ENCODE measurements at places on chromosomes 2 and 18.

GRCh38 chr2:8573942-8574195 lies 108.0 kb upstream of the ID2 start:
- H3K27me3 ChIP-seq, result peaks cover 5% of the 10 kb centered on the region
- H3K36me3 ChIP-seq, result no peaks in the 10 kb centered on the region
- no peak for DNase-seq
- H3K27ac ChIP-seq, result no peak overlapping the region
- no peak overlapping the region for H3K4me3 ChIP-seq

DNA sequence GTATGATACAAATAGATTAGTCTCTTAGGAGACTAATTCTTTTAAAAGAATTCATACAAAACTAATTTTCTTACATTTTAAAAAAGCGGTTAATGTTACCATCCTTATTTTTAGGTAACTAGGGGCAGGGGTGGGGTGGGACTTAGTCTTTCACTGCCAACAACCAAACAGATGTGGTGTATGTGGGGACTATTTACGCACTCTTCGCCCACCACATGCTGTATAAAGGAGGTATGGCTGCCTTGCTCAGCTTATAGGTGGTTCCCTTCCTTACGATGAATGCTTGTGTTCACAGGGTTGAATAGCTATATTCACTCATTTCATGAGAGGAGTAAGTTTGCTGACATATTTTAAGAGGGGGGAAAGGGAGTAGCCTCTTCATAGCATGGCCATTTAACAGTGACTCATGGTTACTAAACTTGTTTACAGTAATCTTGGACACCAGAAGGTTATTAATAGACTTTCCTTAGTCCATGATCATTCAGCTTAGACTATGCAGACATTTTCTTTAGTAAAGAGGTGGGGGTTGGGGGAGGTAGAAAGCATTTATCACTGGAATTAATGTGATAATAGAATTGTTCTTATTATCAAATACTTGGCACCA lies 61.8 kb downstream of the CAB39 start:
- peaks cover 53% of the 10 kb centered on the region for H3K36me3 ChIP-seq
- H3K4me3 ChIP-seq, result no peak overlapping the region
- DNase-seq, result no peak
- no peak overlapping the region for H3K27ac ChIP-seq
- peaks cover 89% of the 10 kb centered on the region for H3K4me1 ChIP-seq

- H3K4me1 ChIP-seq, result peaks cover 6% of the 10 kb centered on the region
- H3K27ac ChIP-seq, result no peak overlapping the region
- H3K36me3 ChIP-seq, result no peaks in the 10 kb centered on the region
Observed at GRCh38 chr2:60441800-60442199, 111.7 kb downstream of the BCL11A start.

DNA sequence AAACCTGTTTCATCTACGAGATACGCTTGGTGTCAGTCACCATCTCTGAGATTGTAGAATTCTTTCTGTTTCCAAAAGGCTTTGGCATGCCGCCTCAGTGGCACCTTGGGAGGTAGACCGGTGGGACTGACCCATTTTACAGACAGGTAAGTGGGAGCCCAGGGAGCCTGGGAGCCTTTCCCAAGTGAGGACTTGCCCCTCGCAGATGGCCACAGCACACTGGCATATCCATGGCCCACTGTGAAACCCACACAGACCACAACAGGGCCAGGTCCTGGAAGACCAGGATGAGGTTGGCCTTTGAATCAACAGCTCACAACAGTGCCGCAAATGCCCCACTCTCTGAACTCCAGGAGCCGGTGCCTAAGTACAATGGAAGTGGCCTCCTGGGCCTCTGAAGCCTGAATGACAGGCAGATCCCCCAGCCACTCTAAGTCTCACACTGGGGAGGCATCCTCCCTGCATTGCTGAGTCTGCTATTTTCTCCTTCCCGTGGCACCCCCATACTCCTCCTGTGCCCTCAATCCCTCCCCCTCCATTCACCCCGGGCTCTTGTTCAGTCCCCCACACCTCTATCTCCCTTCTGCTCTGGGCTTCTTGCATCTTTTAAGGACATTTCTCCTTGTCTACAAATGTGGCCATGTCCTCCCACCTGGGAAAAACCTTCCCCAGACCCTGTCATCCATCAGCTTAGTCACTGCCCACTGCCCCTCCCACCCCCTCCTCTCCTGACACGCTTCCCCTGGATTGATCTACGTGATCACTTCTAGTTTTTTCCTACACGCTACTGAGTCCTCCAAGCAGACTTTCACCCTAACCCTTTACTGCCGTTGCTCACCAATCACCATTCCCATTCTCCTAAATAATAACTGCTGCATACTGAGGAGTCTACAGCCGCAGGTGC lies 26.2 kb downstream of the CENPA start:
- peaks cover 7% of the 10 kb centered on the region for H3K27me3 ChIP-seq
- H3K27ac ChIP-seq, result no peak overlapping the region
- H3K4me3 ChIP-seq, result no peak overlapping the region
- DNase-seq, result no peak
- H3K4me1 ChIP-seq, result peaks cover 36% of the 10 kb centered on the region

- no peak overlapping the region for H3K4me3 ChIP-seq
- peak; percentile 78 for DNase-seq
- H3K36me3 ChIP-seq, result no peaks in the 10 kb centered on the region
- no peak overlapping the region for H3K27ac ChIP-seq
- peaks cover 23% of the 10 kb centered on the region for H3K27me3 ChIP-seq
Observed at GRCh38 chr2:198309673-198310280, 505.4 kb downstream of the PLCL1 start.

DNA sequence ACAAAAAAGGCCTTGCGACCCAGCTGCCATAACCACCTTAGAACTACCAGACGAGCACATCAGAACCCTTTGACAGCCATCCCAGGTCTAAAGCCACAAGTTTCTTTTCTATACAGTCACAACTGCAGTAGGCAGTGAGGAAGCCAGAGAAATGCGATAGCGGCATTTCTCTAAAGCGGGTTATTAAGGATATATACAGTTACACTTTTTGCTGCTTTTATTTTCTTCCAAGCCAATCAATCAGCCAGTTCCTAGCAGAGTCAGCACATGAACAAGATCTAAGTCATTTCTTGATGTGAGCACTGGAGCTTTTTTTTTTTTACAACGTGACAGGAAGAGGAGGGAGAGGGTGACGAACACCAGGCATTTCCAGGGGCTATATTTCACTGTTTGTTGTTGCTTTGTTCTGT lies 48.8 kb downstream of the FEZ2 start:
- peak overlapping the region; percentile 7 for H3K4me3 ChIP-seq
- peaks cover 10% of the 10 kb centered on the region for H3K4me1 ChIP-seq
- DNase-seq, result peak; percentile 14
- H3K36me3 ChIP-seq, result peaks cover 32% of the 10 kb centered on the region
- no peak overlapping the region for H3K27ac ChIP-seq

GRCh38 chr2:216340280-216340631 lies 32.0 kb downstream of the MARCHF4 start:
- no peak for DNase-seq
- no peak overlapping the region for H3K27ac ChIP-seq
- H3K36me3 ChIP-seq, result no peaks in the 10 kb centered on the region

DNA sequence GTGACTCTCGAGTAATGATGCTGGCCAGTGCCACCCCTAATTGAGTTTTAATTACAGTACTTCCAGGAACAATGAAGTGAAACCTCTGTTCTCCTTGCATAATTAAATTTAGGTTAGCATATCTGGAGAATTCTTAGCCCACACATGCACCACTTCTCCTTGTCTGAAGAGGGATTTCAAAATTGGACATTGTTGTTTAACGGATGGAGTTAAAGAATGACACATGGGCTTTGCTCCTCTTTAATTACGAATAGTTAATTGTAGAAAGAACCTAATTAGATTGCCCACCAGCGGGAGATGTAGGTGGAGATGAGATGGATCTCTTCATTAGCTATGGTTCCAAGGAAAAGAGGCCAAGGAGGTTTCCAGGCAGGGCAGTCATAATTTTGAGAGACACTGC lies 33.1 kb upstream of the EN1 start:
- peaks cover 7% of the 10 kb centered on the region for H3K4me1 ChIP-seq
- H3K27ac ChIP-seq, result no peak overlapping the region
- H3K36me3 ChIP-seq, result no peaks in the 10 kb centered on the region
- DNase-seq, result no peak

DNA sequence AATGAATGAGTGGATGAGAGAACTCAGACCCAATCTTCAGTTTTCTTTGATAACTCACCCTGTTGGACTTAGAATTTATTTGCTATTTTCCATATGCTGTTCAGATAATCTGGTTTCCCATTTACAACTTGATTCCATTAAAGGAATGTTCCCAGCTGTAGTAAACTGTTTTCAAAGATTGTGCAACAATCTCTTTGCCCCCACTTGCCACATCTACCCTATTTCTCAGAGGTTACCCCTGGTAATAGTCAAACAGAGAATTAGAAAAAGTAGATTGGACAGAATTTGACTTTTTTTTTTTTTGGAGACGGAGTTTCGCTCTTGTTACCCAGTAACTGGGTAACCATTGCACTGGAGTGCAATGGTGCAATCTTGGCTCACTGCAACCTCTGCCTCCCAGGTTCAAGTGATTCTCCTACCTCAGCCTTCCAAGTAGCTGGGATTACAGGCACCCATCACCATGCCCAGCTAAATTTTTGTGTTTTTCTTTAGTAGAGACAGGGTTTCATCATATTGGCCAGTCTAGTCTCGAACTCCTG lies 93.4 kb upstream of the SIX2 start:
- no peak overlapping the region for H3K4me3 ChIP-seq
- no peaks in the 10 kb centered on the region for H3K36me3 ChIP-seq
- no peak for DNase-seq
- H3K27ac ChIP-seq, result no peak overlapping the region

DNA sequence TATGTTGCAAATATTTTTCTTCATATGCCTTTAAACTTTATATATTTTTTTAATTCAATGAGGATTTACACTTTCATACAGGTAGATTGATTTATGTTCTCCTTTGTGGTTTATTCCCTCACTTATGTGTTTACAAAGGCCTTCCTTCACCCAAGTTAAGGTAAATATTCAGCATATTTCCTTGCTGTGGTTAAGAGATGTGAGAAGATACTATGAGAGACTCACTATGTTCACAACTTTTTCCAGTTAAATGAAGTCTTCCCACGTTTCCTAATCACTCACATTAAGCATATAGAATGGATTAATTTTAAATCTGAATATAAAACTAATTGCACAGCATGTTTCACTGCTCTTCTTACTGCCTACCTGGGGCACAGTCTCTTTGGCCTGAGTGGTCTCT lies 597 bp downstream of the PECR start:
- no peaks in the 10 kb centered on the region for H3K27me3 ChIP-seq
- H3K4me3 ChIP-seq, result peak overlapping the region; percentile 87
- H3K36me3 ChIP-seq, result no peaks in the 10 kb centered on the region
- peak overlapping the region; percentile 75 for H3K27ac ChIP-seq
- H3K4me1 ChIP-seq, result peaks cover 59% of the 10 kb centered on the region

GRCh38 chr2:75431763-75432162 lies 129.0 kb downstream of the EVA1A start:
- H3K27me3 ChIP-seq, result peaks cover 28% of the 10 kb centered on the region
- no peak overlapping the region for H3K4me3 ChIP-seq
- no peaks in the 10 kb centered on the region for H3K36me3 ChIP-seq
- no peak overlapping the region for H3K27ac ChIP-seq
- no peak for DNase-seq

DNA sequence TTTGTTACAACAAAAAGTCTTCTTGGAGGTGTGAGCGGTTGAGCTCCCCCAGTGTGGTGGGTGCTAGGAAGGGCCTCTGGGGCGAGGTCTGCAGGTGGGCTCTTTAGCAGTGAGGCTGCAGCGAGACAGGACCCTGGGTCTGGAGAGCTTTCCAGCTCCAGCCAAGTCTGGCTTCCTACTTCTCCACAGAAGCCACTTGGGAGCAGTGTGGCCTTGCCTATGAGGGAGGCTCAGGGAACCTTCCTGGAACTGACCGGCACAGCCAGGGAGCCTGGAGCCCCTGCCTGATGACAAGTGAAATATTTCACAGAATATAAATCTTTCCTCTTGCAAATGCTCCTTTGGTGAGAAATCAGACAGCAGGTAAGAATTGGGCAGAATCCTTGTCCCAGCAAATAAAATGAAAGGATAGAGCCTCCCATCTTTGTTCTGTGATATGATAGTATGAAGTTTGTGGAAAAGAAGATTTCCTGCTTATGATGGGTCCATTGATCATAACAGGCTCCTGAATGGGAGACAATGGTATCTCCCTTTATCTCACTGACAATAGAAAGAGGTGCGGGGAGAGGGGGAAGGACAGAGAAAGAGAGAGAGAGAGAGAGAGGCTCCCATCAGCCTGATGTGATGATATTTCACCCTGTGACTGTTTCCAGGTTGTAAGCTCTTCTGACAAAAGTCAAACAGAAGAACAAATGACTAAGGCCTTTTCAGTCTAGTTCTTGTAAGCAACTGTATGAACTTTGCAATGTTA lies 289.8 kb upstream of the SPRED2 start:
- H3K27me3 ChIP-seq, result peaks cover 7% of the 10 kb centered on the region
- DNase-seq, result no peak
- no peak overlapping the region for H3K4me3 ChIP-seq
- no peaks in the 10 kb centered on the region for H3K36me3 ChIP-seq
- H3K27ac ChIP-seq, result no peak overlapping the region

- DNase-seq, result peak; percentile 85
- peaks cover 32% of the 10 kb centered on the region for H3K4me1 ChIP-seq
- no peaks in the 10 kb centered on the region for H3K27me3 ChIP-seq
- H3K27ac ChIP-seq, result peak overlapping the region; percentile 86
Observed at GRCh38 chr18:3624935-3625741, 175.2 kb downstream of the TGIF1 start.

- H3K36me3 ChIP-seq, result no peaks in the 10 kb centered on the region
- no peak for DNase-seq
- H3K27ac ChIP-seq, result no peak overlapping the region
- H3K27me3 ChIP-seq, result peaks cover 2% of the 10 kb centered on the region
- peaks cover 4% of the 10 kb centered on the region for H3K4me1 ChIP-seq
- no peak overlapping the region for H3K4me3 ChIP-seq
Observed at GRCh38 chr2:176746411-176746810, 466.2 kb upstream of the HNRNPA3 start.

DNA sequence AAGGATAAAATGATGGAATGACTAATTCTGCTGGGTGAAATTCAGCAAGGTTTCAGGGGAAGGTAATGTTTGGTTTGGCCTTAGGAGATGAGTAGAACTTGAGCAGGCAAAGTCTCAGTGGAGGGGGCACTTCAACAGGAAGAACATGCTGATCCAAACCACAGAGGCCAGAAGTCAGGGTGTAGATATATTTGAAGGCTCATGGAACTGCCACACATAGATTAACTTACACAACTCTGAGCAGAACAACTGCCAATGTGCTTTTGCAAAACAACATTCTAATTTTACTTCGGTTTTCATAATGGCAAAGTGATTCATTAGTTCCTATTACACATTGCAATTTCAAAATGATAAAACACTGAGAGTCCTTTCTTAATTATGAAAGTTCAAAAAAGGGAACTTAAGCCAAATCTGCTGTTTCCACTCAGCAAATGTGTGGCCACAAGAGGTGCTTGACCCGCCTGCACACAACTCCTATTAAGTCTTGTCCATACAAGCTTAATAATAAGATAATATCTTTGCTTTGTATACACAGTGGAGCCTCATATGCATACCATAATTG lies 284.8 kb downstream of the MREG start:
- no peak for DNase-seq
- H3K4me1 ChIP-seq, result peaks cover 7% of the 10 kb centered on the region
- H3K27me3 ChIP-seq, result no peaks in the 10 kb centered on the region
- H3K4me3 ChIP-seq, result no peak overlapping the region
- no peaks in the 10 kb centered on the region for H3K36me3 ChIP-seq
- H3K27ac ChIP-seq, result no peak overlapping the region
